ENCODE measurements at places on chromosomes 6 and 20.

GRCh38 chr20:19370076-19371075, 157.9 kb downstream of the SLC24A3 start:
- no peak for DNase-seq

DNA sequence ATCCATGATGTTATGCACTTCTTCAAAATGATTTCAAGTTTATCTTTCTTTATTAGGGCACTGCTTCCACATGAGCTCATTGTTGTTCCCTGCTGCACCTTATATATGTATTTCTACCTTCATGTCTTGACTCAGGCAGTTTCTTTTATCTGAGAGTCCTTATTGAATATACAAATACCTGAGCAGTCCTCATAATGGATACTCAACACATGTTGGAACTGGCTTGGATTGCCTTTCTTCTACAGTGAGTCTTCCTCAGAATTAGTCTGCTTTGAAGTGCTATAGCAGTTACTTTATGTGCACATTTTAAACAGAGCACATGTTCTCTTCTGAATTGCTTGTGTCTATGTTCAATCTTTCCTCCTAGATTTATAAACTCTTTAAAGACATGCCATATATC, 45.3 kb upstream of the LOC128125822 start:
- DNase-seq, result no peak

DNA sequence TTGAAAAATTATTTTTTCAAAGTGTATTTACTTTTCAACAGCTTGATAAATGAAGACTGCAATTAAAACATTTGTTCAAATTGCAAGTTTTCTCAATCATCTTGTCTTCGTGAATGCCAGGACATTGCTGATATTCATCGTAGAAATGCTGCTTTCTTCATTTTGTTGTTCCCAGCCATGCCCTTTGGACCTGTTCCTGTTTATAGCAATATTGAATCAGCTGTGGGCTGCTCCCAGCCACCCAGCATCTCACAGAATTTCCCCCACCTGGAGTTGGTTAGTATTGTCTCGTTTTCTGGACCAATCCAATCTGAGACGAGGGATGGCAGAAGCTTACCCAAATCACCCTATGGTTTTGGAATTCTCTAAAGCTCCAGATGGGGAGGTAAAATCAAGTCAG, 40.8 kb downstream of the SLC22A2 start:
- no peak for DNase-seq

GRCh38 chr20:46945465-46945864, 50.8 kb downstream of the EYA2 start:
- DNase-seq, result no peak

- DNase-seq, result no peak
Measured at GRCh38 chr6:170485159-170485558, 67.9 kb downstream of the PSMB1 start.

DNA sequence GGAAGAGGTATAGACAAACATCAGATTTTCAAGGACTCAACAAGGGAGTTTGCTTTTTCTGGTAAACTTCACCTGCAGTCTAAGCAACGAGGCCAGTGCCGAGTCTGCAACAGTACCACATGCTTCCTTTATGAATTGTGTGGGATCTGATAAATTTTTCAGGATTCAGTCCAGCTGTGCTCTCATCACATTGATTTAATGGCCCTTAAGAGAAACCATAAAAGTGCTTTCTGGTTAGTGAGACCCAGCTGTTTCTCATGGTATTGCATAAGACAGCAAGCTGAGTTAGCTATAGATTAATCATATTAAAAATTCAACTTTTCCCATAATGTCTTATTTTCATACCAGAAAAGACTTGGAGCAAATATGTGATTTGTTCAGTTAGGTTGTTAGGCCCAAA, 291.4 kb downstream of the CENPW start:
- DNase-seq, result no peak

DNA sequence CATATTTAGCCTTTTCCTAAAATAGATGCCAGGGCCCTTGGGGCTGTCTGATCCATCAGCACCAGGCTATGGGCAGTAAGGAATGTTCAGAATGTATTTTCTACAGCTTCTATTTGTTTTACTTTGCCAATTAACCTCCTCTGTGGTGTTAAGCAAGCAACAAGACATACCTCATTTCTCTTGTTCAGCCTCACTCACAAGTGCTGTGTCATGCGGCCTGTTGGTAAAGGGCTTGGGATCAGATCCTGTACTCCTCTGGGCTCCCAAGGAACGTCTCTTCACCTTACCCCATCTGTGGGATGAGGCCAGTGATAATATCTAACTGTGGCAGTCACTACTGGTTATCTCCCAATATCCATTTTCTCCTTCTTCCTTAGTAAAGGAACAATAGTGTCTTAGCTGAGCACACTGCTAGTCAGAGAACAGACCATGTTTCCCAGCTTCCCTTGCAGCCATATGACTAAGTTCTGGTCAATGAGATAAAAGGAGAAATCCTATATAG, 7.0 kb upstream of the DSTN start:
- DNase-seq, result peak; percentile 59

- no peak for DNase-seq
Measured at GRCh38 chr6:137925141-137925698, 58.2 kb downstream of the TNFAIP3 start.

DNA sequence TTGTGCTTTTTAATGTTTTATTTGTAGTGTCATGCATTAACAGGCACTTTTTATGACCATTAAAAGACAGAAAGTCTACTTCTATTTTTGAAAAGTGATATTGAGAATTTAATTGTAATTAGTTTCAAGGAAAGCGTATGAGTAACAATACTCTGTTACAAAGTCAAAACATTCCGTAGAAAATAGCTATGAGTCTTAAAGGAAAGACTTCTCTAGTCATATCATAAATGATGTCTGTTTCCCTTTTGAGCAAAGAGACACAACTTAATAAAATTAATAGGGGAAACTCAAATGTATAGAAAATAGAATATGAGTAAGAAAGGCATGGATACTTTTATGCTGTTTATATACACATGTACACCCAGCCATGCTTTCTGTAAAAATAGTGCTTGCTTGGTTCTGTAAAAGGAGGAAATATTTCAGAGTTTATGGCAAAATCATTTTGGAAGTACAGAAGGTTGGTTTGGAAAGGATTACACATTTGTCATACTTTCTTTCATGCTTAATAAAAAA, 107.8 kb upstream of the AHI1 start:
- DNase-seq, result no peak

GRCh38 chr6:130156908-130157307, 65.8 kb downstream of the SAMD3 start:
- DNase-seq, result no peak

- peak; percentile 85 for DNase-seq
Measured at GRCh38 chr6:33112148-33112547, 36.4 kb downstream of the HLA-DPB1 start.

- peak; percentile 38 for DNase-seq
Measured at GRCh38 chr6:87473419-87473903, 687 bp downstream of the SLC35A1 start.

- DNase-seq, result no peak
Measured at GRCh38 chr20:36364506-36364905, 58.4 kb downstream of the DLGAP4 start.

DNA sequence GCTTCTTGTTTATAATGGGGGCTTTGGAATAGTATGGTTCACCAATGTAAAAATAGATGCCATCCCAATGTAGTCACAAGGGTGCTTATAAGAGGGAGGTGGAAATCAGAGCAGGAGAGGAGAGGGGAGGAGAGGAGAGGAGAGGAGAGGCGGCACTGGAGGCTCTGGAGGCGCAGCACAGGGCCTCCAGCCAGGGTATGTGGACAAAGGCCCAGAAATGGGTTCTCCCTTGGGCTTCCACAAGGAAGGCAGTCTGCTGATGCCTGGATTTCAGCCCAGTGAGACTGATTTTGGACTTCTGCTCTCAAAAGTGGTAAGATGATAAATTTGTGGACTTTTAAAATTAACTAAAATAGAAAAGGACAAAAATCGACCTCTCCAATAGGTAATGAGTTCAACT, 116.8 kb downstream of the RNASET2 start:
- no peak for DNase-seq

GRCh38 chr6:144360401-144360800, 75.3 kb downstream of the UTRN start:
- no peak for DNase-seq

DNA sequence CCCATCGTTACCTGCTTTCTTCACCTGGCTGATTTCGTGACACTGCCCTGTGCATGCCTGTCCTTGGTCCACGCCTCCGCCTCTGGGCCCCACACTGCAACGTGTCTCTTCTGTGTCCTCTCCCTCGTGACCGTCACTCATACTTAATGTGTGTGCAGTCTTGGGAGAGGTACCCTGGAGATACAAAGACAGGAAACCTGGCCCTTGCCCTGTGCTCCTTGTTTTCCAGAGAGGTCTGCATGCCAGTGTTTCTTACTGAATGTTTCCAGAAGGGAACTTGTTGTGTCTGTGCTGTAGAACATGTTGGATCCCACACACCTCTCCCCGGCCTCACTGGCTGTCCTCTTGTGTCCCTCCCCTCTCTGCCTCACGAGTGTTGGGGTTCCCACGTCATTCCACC, 45.8 kb downstream of the SNX9 start:
- no peak for DNase-seq

- no peak for DNase-seq
Measured at GRCh38 chr20:60491051-60491581, 532.9 kb downstream of the CDH26 start.

- DNase-seq, result peak; percentile 54
Measured at GRCh38 chr6:108168501-108169463, 3.0 kb downstream of the NR2E1 start.

GRCh38 chr20:21517566-21518277, 3.9 kb upstream of the NKX2-2 start:
- no peak for DNase-seq

DNA sequence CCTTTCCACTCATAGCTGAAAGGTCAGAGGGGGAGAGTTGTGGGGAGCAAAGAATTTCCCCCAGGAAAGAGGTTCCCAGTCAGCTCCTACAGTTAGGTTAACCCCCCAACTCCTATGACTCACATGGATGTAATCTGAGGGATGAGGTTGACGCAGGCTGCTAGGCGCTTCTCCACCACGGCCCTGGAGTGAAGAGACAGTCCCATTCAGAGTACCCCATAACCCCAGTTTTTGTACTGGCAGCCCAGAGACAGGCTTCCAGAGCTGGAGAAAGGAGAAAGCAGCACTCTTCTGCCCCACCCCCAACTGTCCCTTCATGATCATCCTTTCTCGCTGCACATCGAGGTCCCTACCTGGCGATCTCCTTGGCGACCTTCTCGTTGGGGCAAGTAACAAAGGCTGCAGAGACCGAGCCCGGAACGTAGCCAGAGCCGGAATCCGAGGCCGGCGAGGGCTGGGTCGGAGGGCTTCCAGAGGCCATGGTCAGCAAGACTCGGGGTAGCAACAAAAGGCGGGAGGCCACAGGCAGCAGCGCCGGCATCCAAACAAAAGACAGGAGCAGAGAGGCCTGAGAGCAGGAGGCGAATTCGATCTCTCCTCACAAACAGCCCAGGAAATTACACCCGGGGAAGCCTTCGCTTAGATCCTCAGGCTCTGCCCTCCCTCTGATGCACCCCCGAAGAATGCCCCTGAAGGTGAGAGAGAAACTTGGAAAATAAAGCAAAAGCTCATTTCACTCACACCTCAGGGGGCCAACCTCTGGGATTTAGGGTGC, 592 bp downstream of the CUTA start:
- peak; percentile 85 for DNase-seq

DNA sequence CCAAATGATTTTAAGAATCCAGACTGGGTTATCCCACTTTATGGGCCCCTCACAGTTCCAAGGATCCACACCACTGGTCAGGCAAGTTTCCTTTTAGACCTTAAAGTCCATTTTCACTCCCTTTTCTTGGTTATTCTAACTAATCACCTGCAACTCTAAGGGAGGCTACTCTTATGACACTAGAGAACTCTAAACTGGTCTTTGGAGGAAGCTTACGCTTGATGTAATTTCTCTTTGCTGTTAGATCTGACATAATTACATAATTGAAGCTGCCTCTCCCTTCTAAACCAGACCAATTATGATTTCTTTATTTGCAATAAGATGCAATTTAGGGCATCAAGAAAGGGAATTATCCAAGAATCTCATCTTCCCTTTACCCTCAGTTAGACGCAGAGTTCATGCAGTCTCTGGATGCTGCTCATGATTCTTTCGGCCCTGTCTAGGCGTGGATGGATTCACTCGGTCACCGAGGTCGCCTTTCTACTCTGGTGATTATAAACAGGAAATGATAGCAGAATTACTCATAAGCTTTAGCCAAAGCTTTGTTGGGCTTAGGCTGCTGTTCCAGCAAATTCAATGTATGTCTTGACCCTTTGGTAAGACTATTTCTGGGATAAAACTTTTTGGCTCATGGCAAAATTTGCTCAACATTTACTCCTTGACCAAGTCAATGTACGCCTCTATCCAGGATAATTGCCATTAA, 166.4 kb upstream of the PRND start:
- DNase-seq, result peak; percentile 4

GRCh38 chr20:43389839-43390626, 67.7 kb upstream of the SRSF6 start:
- DNase-seq, result no peak

DNA sequence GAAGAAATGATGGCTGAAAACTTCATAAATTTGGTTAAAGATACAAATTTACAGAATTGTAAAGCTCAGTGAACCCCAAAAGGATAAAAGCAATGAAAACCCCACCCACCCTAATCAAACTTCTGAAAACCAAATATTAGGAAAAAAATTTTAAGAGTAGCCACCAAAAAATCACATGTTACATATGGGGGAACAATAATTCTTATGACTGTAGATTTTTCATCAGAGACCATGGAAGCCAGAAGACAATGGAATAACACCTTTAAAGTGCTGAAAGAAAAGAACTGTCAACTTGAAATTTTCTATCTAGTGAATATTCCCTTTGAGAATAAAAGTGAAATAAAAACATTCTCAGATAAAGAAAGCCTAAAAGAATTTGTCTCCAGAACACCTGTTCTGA, 24.4 kb downstream of the PROCR start:
- DNase-seq, result no peak

DNA sequence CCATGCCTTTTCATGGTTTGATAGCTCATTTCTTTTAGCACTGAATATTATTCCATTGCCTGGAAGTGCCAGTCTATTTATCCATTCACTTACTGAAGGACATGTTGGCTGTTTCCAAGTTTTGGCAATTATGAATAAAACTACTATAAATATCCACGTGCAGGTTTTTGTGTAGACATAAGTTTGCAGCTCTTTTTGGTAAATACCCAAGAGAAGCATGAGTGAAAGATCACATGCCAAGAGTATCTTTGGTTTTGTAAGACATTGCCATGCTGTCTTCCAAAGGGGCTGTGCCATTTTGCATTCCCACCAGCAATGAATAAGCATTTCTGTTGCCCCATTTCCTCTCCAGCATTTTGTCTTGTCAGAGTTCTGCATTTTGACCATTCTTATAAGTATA, 120.9 kb downstream of the MANEA start:
- DNase-seq, result no peak

DNA sequence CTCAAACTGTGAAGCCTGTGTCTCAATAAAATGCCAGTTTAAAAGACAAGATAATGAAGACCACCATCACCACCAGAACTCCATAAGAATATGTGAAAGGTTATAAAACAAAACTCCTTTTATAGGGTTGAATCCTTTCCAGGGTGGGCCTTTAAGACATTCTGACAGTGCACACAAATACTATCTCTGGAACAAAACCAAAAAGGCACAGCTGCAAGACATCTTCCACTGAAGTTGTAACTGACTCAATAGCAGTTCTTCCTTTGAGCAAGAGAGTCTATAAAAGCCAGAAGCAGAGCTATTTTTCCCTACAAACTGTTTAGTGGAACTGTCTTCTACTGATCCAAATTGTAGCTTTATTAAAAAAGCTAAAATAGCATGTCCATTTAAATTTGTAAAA, 81.6 kb downstream of the EPB41L2 start:
- peak; percentile 38 for DNase-seq

- no peak for DNase-seq
Measured at GRCh38 chr20:51067792-51068191, 44.9 kb upstream of the KCNG1 start.
